Stimulated activated CD8-positive, alpha-beta memory T cell treated with anti-CD3 and anti-CD28 coated beads, Interleukin-7, amount 100 ng/mL, for 1 hour (primary cell): ENCODE measurements at places on chromosomes 7 and 10.

- no peak for DNase-seq
These were observed 84.3 kb upstream of the PODXL start for GRCh38 chr7:131640686-131641085.

- DNase-seq = no peak
These were observed 74.0 kb downstream of the CDK13 start for GRCh38 chr7:40024048-40024447.

GRCh38 chr10:18438361-18439126, 212.8 kb downstream of the NSUN6 start:
- DNase-seq = no peak

GRCh38 chr7:134826105-134826504, 46.7 kb downstream of the CALD1 start:
- no peak for DNase-seq

DNA sequence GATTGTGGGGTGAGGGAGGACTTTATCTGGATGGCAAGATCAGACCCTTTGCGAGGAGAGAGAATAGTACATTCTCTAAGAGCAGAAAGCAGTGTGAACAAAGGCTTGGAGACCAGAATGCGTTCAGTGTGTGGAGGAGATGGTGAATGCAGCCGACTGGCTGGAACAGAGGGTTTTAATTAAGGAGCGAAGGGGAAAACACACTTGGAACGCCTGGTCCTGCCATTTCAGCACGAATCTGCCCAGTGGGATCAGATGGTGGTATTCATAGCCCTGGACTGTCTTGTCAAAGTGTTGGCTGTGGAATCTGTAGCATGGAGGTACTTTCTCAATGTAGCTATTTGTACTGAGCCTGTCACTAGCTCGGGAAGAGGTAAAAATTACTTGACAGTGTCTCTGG, 260.9 kb downstream of the SLC25A13 start:
- DNase-seq = no peak

DNA sequence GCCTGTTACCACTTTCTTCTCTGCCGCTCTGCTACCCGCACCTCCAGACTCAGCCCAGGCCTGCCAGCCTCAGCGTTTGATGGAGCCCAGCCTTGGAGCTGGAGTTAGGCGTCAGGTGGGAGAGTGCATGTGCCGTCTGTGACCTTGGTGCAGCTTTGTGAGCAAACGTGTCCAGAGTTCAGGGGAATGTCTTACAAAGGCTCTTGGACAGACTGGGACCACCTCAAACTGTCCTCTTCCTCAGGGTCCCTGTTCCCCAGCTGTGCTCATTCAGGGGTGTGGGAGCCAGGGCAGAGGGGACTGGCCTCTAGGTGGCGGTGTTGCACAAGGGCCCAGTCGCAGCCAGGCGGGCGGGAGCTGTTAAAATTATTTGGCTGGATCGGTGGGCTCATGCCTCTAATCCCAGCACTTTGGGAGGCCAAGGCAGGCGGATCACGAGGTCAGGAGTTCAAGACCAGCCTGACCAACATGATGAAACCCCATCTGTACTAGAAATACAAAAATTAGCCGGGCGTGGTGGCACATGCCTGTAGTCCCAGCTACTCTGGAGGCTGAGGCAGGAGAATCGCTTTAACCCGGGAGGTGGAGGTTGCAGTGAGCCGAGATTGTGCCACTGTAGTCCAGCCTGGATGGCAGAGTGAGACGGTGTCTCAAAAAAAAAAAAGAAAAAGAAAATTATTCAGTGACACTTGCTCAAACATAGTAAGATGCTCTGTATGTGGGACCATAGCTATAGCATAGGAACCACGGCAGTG, 89.2 kb downstream of the ADCY1 start:
- DNase-seq = no peak

GRCh38 chr7:92798517-92799249, 37.7 kb downstream of the CDK6 start:
- no peak for DNase-seq

GRCh38 chr7:69635555-69636185, 37.4 kb downstream of the AUTS2 start:
- DNase-seq = no peak

- no peak for DNase-seq
These were observed 298.3 kb upstream of the FZD8 start for GRCh38 chr10:35940141-35941041.

GRCh38 chr7:3950249-3950648, 649.2 kb downstream of the SDK1 start:
- no peak for DNase-seq

DNA sequence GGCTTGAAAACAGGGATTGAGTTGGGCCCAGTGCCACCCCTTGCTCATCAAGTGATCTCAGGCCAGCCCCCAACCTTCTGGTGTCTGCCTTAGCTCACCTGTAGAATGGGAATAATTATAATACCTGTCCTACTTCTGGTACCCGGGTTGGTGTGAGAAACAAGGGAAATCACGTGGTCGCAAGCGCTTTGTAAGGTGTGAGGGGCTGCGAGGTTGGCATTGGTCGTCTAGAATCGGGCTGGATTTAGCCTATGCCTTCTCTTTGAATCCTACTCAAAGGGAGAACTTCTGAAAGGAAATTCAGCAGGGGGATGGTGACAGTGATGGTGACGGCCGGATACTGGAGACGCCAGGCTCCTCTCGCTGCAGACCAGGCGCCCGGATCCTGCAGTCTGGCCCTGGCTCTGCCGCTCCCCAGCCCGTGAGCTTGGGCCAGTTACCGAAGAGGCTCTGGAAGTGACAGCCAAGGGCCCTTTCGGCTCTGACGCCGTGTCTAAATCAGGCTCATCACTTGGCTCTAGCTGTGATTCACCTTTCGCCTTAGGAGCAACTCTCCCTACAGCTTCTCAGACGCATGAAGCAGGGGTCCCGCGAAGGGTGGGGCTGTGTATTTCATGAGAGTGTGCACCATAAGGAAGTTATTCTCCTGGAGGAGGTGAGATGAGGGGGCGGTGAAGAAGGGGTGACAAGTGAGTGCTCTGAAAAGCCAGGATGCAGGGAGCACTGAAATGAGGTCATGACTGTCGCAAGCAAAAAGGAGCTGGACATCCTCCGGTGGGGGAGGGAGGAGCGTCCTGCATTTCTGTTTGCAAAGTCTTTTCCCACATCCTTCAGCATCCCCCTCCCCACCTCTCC, 4.0 kb upstream of the CREB5 start:
- DNase-seq = no peak

DNA sequence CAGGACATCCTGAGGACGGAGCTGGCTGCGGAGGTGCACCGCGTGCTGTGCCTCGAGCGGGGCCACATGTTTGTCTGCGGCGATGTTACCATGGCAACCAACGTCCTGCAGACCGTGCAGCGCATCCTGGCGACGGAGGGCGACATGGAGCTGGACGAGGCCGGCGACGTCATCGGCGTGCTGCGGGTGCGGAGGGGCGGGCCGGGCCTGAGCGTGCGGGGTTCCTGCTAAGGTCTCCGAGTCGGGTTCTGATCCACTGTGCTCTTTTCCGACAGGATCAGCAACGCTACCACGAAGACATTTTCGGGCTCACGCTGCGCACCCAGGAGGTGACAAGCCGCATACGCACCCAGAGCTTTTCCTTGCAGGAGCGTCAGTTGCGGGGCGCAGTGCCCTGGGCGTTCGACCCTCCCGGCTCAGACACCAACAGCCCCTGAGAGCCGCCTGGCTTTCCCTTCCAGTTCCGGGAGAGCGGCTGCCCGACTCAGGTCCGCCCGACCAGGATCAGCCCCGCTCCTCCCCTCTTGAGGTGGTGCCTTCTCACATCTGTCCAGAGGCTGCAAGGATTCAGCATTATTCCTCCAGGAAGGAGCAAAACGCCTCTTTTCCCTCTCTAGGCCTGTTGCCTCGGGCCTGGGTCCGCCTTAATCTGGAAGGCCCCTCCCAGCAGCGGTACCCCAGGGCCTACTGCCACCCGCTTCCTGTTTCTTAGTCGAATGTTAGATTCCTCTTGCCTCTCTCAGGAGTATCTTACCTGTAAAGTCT, 10.4 kb downstream of the ATG9B start:
- DNase-seq = peak; percentile 70

GRCh38 chr10:123787566-123787965, 104.0 kb downstream of the CPXM2 start:
- DNase-seq = no peak

DNA sequence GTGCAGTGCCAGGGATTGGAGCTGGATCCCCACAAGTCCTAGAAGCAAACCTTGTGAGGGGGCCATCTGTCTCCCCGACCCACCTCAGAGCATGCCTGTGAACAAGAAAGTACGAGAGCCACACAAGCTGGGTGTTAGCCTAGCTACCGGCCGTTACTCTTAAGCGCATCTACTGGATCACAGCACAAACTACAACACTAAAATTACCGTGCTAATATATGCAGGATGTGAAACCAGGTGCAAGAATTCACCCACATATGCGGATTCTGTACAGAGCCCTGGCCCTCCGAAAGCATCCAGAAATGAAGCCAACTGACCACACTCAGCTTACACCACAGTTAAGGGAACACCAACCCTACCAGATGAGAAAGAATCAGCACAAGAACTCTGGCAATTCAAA, 16.0 kb upstream of the PRSS1 start:
- no peak for DNase-seq

DNA sequence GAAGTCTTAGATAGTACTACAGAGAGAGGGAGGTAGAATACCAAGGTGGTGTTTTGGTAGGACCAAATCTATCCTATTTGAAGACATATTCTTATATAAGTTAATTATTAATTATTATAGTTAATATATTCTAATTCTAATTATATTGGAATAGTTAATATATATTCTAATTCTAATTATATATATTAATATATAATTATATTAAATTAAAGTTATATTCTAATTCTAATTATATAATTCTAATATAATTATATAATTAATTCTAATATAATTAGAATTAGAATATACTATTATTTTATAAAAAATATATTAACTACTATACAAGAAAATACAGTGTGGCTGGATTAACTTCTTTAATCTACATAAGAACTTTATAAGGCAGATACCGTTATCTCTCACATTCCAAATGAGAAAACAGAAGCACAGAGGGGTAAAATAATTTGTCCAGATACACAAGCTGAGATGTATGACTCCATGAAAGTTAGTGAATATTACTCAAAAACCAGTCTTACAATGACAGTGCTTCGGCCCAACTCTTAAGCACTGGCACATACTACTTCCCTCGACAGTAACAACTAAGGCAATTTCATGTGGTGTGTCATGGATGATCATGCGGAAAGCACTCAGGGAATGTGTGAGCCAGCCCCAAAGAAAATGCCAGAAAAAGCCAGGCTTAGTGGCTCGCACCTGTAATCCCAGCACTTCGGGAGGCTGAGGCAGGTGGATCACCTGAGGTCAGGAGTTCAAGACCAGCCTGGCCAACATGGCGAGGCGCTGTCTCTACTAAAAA, 42.6 kb downstream of the TYW1B start:
- no peak for DNase-seq

DNA sequence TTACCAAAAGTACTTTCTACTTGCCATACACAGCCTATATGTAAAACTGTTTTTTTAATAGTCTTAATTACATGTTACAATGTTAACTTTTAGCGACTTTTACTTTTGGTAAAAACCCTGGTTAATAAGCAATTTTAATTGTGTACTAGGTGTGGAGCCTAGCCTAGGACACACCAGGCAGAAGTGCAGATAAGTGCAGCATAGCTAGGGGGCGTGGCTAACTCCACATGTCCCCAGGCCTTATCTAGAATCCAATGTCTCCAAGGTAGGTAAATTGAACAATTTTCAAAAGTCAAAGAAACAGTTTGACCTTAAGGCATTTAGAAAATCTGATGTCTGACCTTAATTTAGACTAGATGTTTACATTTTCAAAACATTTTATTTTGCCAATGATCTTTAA, 858.7 kb downstream of the CCSER2 start:
- no peak for DNase-seq

DNA sequence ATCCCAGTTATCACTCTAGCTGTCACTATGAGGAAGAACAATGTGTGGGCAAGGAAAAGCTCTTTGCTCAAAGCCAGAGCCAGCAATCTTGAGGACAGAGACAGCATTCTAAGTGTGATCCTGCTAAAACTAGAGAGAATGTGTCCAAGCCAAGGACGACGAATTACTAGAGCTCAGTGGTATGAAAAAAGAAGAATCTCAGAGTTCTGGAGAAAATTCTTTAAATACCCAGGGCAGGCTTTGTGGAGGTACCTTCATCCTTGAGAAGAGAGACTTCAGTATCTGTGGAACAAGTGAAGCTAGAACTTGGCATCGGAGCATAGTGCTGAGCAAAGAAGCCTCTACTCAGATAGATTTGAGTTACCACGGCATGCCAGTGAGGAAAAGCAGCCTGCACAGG, 209.8 kb downstream of the TRIL start:
- no peak for DNase-seq

DNA sequence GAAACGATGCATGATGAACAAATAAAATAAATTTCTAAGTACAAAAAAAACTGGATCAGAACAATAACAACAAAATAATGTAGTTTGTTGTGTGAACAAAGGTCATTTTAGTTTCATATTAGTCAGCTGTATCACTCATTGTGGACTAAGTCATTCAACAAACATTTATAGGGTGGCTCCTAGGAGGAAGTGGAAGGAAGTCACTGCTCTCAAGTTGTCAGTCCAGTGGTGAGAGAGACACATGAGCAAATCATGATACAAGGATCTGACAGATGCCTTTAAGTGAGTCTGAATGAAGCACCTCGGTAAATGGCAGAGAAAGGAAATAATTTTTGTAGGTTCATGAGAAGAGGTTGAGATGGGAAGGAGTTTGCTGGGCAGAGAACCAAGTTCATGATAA, 56.8 kb downstream of the EPDR1 start:
- no peak for DNase-seq

DNA sequence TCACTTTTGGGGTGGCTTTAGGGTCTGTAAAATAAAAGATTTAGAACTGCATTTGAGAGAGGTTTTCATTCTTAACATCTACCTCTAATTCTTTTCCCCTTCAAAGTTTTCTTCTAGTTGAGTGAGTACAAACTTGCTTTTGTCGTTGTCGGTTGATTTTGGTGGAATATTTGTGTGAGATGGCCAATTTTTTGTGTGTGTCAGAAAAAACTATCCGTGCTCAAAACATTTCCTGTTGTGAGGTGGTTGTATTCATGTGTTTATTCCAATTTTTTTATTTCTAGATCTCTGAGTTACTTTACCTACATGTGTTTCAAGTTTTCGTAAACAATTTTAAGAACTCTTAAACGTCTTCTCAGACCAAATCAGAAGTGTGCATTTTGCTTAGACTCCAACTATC, 1.6 kb downstream of the AHR start:
- no peak for DNase-seq

DNA sequence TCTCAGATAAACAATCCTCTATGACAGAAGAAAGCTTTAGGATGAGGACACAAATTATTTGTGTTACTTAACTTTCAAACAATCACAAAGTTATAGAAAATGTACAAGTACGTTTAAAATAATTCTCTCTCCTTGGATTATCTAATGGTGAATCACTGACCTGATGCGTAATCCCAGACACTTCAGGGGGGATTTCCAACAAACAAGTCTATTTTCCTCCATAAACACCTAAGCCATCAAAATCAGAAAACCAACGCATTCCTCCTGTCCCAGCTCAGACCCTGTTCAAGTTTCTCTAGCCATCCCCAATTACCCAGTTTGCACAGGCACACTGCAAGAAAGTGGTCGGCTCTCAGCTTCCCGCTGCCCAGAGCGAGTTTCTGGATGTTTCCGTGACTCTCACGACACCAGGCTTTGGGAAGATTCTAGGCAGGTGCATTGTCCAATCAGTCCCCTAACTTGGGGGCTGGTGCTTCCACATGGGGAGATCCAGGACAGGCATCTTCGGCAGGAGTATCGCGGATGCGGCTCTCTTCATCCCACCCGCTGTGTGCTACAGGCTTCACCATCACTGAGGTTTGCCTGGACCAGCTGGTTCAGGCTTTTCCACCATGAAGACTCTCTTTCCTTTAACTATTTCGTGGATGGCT, 200.0 kb downstream of the ZMYND11 start:
- no peak for DNase-seq

- no peak for DNase-seq
These were observed 70.8 kb upstream of the SLC13A1 start for GRCh38 chr7:123270570-123270969.
